ENCODE measurements at places on chromosomes 13 and 19.

- DNase-seq: no peak
Observed at GRCh38 chr13:48578516-48579164, 45.8 kb upstream of the RCBTB2 start.

- DNase-seq: no peak
Observed at GRCh38 chr13:44280456-44280855, 93.2 kb upstream of the SERP2 start.

DNA sequence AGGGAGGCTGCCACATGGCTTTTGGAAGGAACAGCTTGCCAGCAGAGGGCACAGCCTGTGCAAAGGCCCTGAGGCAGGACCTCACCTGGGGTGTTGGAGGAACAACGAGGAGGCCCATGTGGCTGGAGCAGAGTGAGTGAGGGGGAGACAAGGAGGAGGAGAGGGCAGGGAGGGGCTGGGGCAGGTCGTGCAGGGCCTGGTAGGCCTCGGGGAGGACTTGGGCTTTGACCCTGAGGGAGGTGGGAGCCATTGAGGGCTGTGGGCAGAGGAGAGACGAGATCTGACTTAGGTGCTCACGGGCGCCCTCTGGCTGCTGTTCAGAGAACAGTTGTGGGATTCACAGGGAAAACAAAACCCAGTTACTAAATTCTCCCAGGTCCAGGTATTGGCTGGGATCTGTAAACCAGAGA, 25.2 kb downstream of the ZNRF4 start:
- DNase-seq: peak; percentile 67

DNA sequence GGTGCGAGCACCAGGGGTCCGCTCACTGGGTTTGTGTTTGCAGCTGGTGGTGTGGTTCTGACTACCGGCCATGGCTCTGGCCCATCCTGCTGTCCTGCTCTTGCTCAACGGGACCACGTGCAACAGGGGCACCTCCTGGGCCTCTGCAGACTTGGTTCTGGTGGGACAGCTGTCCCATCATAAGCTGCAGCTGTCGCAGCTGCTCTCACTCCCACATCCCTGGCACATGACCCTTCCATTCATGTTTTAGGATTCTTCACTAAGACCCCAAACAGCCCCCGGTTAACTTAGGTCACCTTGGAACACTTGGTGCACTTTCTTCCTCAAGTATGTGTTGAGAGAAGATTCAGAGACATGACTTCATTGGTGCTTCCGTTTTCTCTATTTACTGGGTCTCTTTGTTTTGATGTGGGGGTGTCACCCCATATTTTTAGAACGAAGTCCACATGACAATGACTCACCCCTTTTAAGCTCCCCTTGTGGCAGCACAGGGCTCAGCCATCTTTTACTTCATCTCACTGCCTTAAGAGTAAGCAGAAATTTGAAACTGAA, 68.4 kb upstream of the ARHGEF7 start:
- peak; percentile 72 for DNase-seq

GRCh38 chr13:52010890-52011631, at the start of gene ATP7B:
Gene ATP7B, minus strand, starts transcription at chr13:52011450. Its CDS starts 113 bp downstream, at chr13:52011337.
- DNase-seq: peak; percentile 39

GRCh38 chr13:50322006-50322405, 306.8 kb downstream of the KCNRG start:
- no peak for DNase-seq

GRCh38 chr19:38500450-38500849, 67.0 kb downstream of the RYR1 start:
- DNase-seq: no peak

DNA sequence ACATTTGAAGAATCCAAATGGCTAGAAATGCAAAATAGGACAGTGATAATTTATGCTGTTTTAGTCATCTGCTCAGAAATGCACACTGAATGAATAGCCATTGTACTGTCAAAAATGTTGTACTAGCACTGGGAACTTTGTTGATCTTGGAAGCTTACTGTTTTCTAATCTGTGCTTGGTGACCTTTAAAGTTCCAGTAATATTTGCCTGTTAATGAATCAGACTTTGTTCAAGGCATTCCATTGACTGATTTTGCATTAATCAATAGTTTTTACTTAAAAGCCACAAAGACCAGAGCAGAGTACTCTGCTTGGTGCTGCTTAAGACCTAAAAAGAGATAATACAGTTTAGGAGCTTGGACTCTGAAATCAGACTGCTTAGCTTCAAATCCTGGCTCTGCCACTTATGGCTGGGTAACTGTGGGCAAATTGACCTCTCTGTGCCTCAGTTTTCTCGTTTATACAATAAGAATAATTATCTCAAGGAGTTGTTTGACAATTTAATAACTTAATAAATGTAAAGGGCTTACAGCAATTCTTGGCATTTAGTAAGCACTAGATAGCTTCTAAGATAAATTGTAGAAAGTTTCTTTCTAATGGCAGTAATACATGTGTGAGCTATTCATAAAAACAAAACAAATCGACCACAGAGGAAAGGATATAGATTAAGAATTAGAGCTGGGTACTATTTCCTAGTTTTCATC, 4.6 kb upstream of the SLAIN1 start:
- DNase-seq: no peak

DNA sequence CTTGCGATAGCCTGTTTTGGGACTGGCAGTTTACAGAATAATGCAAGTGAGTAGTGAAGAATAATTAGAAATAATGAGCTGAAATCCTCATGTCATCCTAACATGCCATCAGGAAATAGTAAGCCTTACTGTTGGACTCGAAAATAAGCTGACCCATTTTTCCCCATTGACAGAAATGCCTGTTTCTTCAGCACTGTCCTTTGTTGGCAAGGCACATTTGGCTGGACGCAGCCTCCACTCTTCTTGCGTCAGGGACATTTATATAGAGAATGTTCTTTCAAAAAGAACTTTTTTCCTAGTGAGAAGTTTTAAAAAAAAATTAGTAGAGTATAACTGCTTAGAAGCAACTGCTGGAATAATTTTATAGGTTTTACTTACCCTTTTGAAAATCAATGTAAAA, 47.1 kb downstream of the ARHGAP35 start:
- DNase-seq: no peak

DNA sequence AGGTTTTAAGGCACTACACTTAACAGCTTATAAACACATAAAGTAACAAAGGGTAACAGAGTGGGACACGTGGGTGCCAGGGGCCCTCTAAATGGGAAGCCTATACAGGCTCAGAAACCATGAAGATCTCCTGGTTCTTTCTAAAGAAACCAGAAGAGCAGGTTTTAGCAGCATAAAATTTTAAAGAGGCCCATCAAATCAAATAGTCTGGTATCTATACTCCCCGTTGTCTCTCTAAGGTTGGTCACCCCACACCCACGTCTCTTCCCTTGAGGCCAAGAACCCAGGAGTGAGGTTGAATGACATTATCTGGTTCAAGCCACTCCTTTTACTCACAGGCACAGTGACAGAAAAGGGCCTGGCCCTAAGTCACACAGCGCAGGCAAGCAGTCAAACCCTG, 4.6 kb upstream of the DYRK1B start:
- DNase-seq: no peak

DNA sequence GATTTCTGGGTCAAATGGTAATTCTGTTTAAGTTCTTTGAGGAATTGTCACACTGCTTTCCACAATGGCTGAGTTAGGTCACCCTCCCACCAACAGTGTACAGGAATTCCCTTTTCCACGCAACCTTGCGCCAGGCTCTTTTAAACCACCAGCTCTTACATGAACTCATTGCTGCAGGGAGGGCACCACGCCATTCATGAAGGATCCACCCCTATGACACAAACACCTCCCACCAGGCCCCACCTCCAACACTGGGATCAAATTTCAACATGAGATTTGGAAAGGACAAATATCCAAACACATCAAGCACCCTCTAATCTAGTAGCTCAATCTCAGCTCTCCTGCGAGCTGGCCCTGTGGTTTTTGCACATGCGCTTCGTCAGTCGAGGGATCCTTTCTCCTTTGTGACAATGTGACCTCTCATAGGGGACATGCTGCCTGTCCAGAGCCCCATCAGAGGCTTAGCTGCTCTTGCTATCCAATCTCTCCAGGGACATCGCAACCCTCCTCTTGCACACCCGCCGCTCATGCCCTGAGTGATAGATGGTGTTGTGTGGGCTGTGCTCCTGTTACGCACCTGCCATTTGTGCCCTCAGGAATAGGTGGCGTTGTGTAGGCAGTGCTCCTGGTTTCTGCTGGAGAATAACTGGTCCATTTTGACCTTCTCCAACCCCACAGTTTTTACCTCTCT, 328.0 kb downstream of the UQCRFS1 start:
- DNase-seq: no peak

GRCh38 chr13:29103065-29103800, 283.1 kb downstream of the MTUS2 start:
- no peak for DNase-seq

DNA sequence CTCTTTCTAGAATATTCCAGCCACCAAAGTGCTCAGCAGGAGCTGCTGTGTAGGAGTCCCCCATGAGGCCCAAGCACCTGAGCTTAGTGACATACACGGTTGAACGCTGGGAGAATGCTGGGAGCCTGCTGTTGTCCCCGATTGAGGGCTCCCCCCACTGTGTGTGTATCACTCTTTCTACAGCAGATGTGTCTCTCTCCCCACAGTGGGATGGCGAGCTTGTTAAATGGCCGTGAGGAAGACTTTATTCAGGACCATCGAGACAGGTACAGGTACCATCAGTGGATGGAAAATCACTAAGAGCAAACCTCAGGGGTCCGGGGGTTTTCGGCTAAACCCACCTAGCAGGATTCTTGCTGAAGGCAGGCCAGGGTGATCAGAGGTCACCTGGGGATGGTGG, 22.7 kb downstream of the EPN1 start:
- DNase-seq: no peak

DNA sequence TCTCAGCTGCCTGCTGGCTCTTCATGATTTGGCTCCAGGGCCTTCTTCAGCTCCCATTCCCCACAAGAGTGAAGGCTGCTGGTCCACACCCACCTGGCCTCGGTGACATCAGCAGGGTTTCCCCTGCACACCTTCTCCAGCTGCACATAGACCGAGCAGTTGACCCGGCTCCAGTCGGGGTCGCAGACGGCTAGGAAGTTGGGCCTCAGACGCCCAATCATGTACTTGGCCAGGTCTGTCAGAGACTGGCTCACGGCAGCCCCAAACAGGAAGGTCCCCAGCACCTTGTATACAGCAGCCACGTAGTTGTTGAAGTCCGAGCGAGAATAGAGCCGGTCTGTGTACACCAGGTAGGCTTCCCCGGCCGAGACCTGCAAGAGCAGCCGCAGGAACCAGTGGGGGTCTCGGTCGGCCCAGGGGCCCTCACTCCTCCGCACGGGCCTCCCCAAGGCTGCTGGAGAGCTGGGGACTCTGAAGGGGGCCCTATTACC, 3.8 kb downstream of the PLPP2 start:
- no peak for DNase-seq

DNA sequence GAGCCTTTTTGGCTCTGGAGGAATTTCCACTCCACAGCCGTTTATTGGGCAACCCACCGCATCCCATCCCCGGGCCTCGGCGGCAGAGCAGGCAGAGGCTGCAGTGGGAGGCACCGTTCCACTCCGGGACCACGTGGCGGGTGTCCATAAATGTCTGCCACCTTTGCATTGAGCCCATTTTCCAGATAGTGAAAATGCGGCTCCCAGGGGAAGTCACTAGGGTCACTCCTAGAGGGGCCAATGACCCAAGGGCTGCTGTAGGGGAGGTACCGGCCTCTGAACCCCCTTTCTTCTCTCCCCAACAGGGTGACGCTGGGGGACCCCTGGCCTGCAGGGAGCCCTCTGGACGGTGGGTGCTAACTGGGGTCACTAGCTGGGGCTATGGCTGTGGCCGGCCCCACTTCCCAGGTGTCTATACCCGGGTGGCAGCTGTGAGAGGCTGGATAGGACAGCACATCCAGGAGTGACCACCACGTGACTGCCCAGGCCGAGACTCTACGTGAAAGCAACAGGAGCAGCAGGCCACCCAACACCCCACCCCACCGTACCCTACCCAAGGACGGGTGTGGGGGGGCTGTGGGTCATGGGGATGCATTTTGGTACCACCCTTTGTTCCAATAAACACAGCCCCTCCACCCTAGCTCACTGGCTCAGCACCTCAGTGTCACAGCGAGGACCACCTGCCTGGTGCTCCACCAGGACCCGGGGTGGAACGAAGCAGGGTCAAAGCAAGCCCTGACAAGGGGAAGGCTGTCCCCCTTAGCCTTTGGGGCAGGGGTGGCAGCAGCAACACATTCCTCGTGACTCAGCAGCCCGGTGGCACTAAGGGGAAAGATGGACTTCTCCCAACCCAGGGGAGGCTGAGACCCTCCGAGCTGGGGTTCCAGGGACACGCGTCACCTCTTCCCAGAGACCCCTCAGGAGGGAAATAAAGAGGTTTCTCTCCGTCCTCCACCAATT, 1.5 kb downstream of the TIMM13 start:
- DNase-seq: no peak

DNA sequence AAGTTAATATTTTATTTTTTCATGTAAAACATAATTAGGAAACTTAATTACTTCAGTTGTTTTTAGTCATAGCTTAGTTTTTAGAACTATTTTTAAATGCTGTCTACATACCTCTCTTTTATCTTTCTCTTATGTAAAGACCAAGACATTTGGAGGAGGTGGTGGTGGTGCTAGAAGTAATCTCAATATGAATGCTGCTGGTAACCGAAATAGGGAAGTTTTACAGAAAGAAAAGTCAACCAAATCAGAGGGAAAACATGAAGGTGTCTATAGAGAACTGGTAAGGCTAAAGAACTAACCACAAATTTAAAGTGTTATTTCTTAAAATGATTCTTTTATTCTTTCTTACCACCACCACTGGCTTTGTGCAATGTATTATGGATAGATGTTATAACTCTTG, 97.3 kb downstream of the TDRD3 start:
- peak; percentile 20 for DNase-seq

GRCh38 chr19:31515931-31516330, 166.7 kb upstream of the TSHZ3 start:
- DNase-seq: no peak

DNA sequence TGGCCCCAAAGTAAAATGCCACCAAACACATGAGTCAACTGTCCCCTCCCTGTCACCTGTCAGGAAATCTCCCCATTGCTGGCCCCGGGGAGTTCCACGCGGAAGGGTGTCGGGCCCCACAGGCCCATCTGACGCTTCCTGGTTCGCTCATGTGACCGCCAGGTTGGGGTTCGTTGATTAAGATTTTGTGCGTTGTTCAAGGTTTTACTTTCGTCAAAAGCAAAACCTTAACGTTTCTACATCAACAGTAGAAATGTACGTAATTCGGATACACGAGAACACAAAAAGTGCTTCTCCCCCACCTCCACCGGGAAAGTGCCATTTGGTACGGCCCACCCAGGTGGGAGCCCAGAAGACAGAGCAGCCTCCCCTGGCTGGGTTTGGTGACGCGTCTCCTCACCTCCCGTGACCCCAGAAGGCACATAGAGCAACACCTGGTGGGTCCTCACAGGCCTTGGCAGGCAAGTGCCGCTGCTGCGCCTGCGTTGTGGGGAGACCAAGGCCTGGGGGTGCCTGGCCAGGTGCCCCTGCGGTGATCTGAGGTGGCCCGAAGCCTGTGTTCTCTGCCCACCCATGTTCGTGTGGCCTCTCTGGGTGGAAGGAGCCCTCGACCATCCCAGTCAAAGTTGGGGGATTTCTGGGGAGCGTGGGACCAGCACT, 161.6 kb downstream of the KDM4B start:
- DNase-seq: peak; percentile 87
